ENCODE measurements at places on chromosomes 16 and 17. TPM values are rescaled to one million over a fixed set of nuclear protein-coding genes. Genes with fewer than 3 reads are reported as not detected.

GRCh38 chr16:10738231-10739077, 5.2 kb upstream of the NUBP1 start:
- no peak for DNase-seq

GRCh38 chr16:52963212-52963854, 89.4 kb downstream of the CHD9NB start:
- no peak for DNase-seq

DNA sequence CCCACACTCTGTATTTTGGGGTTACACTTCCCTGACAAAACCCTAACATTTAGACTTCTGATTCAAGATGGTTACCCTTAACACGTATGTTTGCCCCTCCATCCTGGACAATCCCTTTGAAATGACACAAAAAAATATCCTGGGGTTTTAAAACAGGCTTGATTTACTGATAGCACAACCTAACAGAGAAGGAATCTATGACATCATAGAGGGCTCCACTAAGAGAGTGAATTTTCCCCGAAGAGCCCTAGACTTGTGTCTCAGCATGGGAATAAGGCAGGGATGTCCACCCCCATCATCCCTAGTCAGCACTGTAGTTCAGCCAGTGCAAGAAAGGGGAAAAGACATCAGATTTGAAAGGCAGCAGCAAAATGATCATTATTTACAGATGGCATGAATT, 15.8 kb upstream of the SRCIN1 start:
- no peak for DNase-seq

GRCh38 chr16:85800321-85800669, 800 bp downstream of the COX4I1 start:
- no peak for DNase-seq

ZNF205 gene
- 8.7 TPM for total RNA-seq

DNA sequence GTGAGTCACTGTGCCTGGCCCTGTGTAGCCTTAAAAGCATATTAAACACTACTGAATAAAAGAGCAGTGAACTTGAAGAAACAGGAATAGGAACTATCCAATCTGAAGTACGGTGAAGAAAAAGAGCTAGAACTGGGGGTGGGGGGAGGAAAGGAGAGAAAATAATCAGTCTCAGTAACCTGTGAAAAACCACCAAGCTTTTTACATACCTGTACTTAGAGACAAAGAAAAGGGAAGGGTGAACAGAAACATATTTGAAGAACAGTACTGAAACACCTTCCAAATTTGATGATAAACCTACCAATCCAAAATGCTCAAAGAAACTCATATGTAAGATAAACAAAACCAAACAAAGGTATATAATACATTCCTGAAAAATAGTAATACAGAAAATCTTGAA, 77.5 kb downstream of the USP32 start:
- DNase-seq, result no peak

HSD17B1 gene
- total RNA-seq, result 1.6 TPM

GRCh38 chr17:35245196-35245486, 2.3 kb downstream of the SLFN5 start:
- no peak for DNase-seq

DNA sequence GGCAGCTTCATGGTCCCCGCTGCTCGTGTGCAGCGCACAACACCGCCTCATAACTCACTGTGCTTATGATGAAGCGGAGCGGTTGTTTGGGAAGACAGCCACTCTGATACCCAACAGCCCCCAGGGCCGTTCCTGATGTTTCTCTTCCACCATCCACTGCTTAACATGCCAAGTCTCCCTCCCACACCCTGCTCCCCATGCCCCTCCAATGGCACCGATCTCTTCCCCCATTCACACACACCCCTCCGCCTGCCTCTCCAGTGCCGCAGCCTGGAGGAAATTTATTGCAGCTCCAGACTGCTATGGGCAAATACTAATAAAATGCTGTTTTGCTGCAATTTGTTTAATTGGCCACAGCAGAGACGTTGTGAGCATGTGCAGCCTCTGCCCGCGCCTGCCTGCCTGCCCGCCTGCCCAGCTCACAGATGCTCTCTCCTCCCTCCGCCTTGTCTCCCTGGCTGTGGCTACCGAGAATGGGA, 80.3 kb upstream of the LHX1 start:
- DNase-seq, result no peak

- no peak for DNase-seq
Observed at GRCh38 chr16:73143576-73144422, 95.9 kb upstream of the ZFHX3 start.

SEPTIN1 gene
- total RNA-seq, result 2.5 TPM

SKA2 gene
- 28.4 TPM for total RNA-seq

ZG16 gene
- total RNA-seq, result not detected

- DNase-seq, result no peak
Observed at GRCh38 chr17:77735081-77735565, 223.4 kb upstream of the TNRC6C start.

SDK2 gene
- total RNA-seq, result 0.46 TPM

SLC12A3 gene
- not detected for total RNA-seq

GRCh38 chr16:27813591-27813990, 249.9 kb downstream of the GSG1L start:
- DNase-seq, result no peak

DNA sequence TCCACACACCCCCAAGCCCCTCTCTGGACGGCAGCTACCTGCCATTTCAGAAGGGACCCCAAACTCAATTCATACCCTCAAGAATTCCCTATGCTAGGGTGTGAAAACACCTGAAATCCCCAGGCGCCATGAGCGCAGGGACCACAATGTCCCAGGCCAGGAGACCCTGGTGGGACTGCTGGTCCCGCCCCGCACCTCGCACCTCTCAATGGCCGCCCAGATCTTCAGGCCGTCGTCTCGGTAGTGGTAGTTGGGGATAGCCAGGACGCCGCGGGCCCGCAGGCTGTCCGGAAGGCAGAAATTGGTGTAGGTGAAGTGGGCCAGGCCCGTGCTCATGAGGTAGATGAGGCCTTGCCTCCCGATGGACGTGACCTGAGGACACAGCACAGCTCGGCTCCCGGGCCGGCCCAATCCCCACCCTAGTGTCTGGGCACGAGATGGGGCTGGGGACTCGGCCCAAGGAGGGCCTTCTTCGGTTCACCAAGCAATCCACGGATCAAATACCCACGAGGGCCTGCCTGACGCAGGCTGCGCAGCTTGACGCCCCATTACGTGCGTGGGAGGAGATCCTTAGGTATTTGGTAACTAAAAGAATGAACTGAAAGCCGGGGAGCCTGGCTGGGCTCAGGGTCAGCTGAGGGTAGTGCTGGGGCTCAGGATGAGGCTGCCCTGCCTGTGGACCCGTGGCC, 9.2 kb downstream of the ALOXE3 start:
- DNase-seq, result no peak

- DNase-seq, result no peak
Observed at GRCh38 chr17:13460261-13461000, 141.3 kb downstream of the HS3ST3A1 start.

THUMPD1 gene
- total RNA-seq, result 44.6 TPM

DNA sequence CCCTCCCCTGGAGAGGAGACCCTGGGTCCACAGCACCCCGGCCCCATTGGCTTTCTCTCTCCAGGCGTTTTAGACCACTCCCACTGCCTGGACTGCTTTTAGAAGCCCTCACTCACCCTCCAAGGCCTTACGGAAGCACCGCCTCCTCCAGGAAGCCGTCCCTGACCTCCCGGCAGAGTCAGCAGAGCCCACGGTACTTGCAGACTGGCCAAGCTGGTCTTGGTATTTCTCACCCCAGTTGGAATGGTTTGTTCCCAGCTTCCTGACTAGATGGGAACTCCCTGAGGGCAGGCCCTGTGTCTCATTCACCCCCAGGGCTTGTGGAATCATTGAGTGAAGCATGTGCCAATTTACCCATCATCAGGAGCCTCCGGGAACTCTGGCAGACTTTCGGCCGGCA, 9.2 kb downstream of the SCGB1C2 start:
- no peak for DNase-seq

DNA sequence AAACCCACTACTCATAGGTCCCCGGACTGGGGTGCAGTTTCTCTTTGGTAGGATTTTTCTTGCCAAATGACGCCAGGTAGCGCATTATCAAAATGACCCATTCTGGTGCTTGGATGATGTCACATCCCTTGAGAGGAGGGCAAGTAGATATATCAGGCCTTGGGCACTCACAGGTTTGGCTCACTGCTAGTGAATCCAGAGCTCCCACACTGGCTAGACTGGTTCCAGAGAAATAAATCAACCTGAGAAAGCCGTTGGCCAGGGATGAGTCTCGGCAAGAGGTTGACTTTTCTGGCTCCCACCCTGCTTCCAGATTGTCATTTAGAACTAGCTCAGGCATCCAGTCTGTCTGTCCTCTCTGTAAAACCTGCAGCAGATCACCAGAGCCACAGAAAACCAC, 188.4 kb upstream of the MAF start:
- no peak for DNase-seq

TMED6 gene
- total RNA-seq, result not detected

DNA sequence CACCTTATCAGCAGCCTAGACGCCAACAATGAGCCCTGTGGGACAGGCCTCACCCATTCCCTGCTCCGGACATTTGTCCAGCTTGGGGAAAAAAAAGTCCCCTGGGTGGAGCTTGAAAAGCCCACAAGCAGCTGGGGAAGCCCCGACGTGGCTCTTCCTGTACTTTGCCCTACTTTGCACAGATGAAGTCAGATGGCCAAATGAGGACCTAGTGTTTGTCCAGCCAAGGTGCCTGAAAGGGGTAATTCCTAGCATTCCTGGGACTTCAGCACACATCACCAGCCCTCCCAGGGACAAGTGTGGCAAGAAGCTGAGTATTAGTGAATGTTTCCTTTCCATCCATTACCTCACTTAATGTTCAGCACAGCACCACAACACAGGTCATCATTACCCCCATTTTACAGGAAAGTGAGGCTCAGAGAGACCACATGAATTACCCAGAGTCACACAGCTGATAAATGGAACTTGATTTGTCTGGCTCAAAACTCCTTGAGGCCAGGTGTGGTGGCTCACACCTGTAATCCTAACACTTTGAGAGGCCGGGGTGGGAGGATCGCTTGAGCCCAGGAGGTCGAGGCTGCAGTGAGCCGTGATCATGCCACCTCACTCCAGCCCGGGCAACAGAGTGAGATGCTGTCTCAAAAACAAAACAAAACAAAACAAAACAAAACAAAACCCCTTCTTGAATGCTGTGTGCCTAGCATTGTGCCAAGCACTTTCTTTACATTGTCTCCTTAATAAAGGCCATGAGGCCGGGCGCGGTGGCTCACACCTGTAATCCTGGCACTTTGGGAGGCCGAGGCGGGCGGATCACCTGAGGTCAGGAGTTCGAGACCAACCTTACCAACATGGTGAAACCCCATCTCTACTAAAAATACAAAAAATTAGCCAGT, 19.9 kb upstream of the PLLP start:
- no peak for DNase-seq

CBX2 gene
- total RNA-seq, result 0.28 TPM

GRCh38 chr16:75052481-75053202, 53.8 kb downstream of the ZNRF1 start:
- DNase-seq, result no peak

- DNase-seq, result no peak
Observed at GRCh38 chr16:47049901-47050583, 76.6 kb upstream of the DNAJA2 start.

- no peak for DNase-seq
Observed at GRCh38 chr17:11486101-11486867, 112.0 kb upstream of the DNAH9 start.

GRCh38 chr17:1905190-1905913, 75.5 kb downstream of the RPA1 start:
- DNase-seq, result no peak

SF3B3 gene
- total RNA-seq, result 118 TPM

GRCh38 chr16:85220964-85221731, 108.9 kb upstream of the CIBAR2 start:
- DNase-seq, result no peak

DNA sequence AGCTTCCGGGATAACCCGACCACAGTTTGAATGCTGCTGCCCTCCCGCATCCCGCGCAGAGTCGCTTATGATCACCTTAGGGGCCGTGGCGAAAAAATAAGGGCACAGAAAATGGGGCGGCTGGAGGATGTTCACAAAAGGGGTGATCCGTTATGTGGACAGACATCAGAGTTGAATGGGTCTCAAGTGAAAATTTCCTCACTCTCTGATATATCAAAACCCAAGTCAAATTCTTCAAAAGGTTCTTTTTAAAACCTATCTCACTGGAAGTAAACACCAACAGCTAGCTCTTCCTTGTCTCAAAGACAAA, 400 bp upstream of the CEP112 start:
- DNase-seq, result no peak

DNA sequence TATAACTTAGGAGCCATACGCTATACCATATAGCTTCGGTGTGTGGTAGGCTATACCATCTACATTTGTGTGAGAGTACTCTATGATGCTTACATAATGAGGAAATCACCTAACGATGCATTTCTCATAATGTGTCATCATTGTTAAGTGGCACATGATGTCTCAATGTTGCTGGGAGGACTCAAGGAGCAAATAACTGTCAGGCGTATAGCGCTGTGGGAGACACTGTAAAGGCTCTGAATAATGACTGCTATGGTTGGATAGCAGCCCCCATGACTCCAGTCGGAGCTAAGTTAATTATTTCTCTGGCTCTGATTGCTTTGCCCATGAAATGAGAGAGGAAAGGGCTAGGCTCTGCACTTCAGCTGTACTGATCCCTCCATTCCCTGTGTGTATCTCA, 197.2 kb downstream of the RGS9 start:
- DNase-seq, result no peak

- DNase-seq, result no peak
Observed at GRCh38 chr17:37672548-37673078, 29.4 kb upstream of the DDX52 start.

GRCh38 chr16:12754824-12755543, 48.7 kb downstream of the CPPED1 start:
- no peak for DNase-seq

- DNase-seq, result no peak
Observed at GRCh38 chr17:76124582-76125390, 16.3 kb downstream of the FOXJ1 start.

HBM gene
- total RNA-seq, result not detected

GDPD3 gene
- total RNA-seq, result 6.3 TPM

GRCh38 chr17:18379246-18380146, 1.9 kb downstream of the EVPLL start:
- DNase-seq, result no peak

ITGAX gene
- 34.7 TPM for total RNA-seq

DNA sequence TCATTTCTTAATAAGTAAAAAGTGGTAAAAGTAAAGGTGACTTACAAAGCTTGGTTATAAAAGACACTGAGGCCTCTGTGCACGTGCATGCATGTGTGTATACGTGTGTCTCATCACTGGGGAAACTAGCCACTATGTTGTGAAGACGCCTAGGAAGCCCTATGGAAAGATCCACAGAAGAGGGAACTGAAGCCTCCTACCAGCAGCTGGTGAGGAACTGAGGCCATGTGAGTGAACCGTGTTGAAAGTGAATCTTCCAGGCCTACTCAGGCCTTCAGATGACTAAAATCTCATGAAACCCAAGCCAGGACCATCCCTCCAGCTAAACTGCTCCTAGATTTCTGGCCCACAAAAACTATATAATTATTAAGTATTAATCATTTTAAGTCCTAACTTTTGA, 23.7 kb downstream of the PHLPP2 start:
- no peak for DNase-seq

- DNase-seq, result no peak
Observed at GRCh38 chr17:76560877-76561221, 21.0 kb downstream of the PRCD start.
